ENCODE measurements at places on chromosomes 5 and 9.

GRCh38 chr9:118273048-118273447 is 568.8 kb downstream of the TLR4 start:
- no peak for DNase-seq

DNA sequence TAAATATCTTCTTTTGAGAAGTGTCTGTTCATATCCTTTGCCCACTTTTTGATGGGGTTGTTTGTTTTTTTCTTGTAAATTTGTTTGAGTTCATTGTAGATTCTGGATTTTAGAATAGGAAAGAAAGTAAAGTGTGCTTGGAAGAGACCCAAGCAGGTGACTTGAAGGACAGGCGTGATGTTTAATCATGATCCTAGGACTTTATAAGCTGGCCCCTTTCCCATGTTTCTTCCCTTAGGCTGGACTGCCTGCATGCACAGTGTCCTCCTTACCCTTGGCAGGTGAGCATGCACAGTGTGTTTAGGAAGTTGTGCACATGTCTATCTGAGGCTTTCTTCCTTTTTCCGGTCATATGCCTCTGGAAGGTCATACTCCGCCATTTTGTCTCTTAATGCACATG is 61.3 kb downstream of the ISOC1 start:
- DNase-seq: no peak

DNA sequence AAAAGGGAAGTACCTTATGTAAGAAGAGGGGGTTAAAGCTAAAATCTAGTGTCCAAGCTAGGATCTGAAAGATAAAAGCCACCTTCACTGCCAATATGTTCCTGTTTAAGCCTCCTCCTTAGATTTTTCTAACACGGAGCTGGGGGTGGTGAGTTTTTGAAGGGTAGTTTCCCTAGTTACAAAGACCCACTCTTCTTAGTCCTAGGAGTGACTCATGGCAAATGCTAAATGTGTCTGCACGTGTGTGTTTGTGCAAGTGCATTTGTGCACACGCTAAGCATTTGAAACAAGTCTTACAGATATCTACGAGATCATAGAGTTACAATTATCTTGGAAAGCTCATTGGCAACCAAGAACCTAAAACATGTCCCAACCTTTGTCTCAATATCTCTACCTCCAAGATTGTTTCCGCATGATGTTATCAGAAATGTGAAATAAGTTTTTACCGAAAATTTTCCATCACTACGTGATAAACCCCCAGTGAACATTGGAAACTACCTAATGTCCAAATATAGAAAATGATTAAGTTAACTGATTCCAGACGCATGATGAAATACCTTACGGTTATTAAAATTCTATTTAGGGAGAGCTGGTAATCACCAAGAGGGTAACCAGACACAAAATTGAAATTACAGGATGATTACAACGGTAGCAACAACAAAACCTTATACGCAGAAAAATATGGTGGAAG is 78.0 kb upstream of the HRH2 start:
- no peak for DNase-seq

DNA sequence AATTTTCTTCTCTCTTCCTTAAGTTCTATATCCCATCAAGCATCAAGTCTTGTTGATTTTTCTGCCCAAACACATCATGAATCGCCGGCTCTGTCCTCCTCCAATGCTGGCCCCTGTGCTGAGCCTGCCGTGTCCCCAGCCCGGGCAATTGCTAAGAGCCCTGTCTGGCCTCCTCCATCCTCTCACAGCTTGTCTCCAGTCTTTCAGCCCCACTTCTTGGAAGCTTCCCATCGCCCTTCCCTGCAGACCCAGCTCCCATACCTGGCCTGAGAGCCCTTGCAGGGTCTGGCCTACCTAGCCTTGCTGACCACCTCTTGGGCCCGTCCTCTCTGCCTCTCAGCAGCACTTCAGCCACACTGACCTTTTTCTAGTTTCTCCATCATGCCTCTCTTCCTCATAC is 61.9 kb downstream of the COL15A1 start:
- no peak for DNase-seq

DNA sequence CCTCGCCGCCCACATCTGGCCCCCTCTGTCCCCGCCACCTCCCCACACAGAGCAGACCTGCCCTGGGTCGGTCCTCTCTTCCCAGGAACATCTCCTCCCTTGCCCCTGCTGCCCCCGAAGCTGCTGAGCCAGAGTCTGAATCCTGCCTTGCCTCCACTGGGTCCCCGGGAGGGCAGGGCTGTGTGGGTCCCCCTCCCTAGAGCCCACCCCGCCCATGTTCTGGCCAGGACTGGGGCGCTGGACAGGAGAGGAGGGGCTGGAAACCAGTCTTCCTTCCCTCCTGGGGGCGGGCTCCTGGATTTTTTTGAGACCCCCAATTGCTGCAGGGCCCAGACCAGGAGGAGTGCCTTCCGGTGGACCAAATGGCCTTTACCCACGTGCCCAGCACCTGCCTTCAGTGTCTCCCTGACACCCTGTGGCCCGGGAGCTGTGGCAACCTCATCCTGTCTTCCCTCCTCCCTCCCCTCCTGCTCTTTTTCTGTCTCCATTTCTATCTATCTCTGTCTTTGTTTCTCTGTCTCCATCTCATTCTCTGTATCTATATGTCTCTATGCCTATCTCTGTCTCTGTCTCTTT is 12.1 kb downstream of the MRPL36 start:
- no peak for DNase-seq

GRCh38 chr5:10595293-10595671 is 31.4 kb downstream of the ANKRD33B start:
- no peak for DNase-seq

DNA sequence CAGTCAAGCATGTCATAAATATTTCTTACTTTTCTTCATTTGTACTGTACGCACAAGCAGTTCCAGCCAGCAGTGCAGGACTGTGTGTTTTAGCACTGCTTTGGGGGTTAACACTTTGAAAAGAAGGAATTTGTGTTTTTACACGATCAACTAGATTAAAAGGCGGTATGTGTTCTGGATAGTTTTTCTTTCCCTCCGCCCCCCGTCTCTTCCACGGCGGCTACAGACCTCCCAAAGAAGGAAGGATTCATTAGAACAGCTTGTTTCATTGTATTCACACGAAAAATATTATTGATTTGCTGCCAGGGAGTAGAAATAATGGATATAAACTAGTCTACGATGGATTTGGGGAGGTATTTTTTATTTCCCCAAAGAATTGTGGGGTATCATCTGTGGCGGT is 336.8 kb upstream of the RFX3 start:
- DNase-seq: no peak
